ENCODE measurements at places on chromosomes 7 and 10. TPM values are rescaled to one million over a fixed set of nuclear protein-coding genes. Genes with fewer than 3 reads are reported as not detected.
A peak's percentile ranks its signal among the peaks of the same experiment; 100 is the strongest.

DNA sequence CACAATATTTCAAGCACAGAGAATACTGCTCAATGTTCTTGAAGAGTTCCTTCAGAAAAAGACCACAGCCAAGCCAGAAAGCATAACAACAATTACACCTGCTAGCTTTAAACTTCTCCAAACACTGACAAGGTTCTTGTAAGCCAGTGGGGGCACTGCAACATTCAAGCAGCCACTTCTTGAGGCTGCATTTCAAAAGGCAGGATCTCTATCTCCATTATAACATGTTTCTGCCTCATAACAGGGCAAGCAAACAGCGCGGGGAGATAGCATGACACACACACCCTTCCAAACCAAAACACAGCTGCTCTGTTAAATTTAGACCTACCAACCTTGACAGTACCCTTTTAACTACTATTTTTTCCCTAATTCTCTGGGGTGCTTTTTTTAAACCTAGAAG lies 30.8 kb downstream of the CHCHD3 start:
- DNase-seq = no peak

GRCh38 chr7:85796956-85797355 lies 610.1 kb upstream of the SEMA3D start:
- no peak for DNase-seq

Gene PKD2L1
- not detected for total RNA-seq

DNA sequence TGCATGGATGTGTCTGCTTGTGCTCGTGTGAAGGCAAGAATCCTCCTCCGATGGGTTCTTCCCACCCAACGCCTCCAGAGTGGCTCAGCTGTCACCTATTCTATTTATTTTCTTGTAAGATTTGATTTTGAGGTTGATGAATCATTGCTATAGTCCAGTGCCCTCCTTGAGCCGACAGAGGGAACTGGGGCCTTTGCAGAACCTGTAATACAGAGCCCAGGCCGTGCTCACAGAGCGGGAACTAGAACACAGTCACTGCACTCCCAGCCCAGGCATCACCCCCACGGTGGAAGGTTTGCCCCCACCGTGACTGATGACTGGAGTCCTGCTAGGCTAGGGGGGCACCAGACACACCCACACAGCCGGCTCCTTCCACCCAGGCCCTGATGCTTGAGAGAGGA lies 2.0 kb downstream of the RARRES2 start:
- no peak for DNase-seq

DNA sequence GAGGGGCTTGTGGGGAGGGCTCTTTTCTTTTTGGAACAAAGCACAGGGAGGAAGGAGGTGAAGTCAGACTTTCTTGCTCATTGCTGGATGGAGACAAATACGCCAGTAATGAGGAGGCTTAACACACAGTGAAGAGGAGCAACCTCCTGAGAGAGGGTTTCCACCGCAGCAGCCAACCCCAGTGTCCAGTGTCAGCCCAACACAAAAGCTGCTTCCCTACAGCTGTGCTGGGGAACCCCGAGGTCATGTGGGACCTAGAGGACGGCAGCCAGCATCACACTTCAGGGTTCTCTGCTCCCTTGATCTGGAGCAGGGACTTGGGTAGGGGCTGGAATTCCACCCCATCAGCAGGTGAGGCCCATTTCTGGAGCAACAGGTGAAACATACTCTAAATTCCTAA lies 7.7 kb downstream of the BLNK start:
- DNase-seq = no peak

Gene TACC2
- total RNA-seq = 3.7 TPM

DNA sequence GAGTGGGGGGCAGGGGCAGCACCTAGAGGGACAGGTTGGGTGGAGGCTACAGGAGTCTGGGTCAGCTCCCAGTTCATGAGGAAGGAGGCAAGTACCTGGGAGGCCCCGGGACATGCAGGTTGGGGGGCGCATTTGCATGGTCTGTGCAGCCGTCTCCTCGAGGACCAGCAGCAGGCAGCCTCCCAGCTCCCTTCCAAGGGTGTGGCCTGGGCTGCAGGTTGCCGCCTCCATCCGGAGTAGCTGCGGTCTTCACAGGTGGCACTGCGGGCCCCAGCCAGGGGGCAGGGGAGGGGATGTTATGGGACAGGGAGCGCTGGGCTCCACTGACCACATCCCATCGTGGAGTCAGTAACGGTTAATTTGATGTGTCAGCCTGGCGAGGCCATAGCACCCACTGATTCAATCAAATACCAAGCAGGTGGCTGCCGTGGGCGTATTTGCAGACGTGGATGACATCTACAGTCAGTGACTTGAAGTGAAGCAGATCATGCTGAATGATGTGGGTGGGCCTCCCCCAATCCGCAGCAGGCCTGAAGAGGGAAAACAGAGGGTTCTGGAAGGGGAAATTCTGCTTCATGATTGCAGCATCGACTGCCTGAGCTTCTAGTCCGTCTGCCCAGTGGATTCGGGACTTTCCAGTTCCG lies 81.6 kb downstream of the PRKAG2 start:
- DNase-seq = no peak

DNA sequence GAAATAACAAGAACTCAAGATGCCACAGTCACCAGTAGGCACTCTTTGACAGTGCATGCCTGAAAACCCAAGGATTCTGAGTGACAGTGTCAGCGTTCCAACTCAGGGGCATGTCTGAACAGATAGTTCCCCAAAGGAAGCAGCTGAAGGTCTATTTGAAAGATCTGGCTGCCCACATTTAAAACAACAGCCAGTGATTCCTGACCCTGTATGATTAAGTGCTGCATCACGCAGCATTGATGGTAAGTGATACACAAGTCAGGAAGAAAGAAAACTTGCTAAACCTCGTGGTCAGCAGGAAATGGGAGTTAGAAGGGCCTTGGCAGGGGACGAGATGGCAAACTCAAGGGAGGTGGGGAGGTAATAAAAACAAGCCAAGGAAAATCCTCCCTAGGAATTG lies 1013.1 kb downstream of the TYW1 start:
- DNase-seq = no peak

Gene AKR1D1
- not detected for total RNA-seq

- DNase-seq = peak; percentile 48
These were observed 8.9 kb downstream of the LCOR start for GRCh38 chr10:96840841-96841518.

DNA sequence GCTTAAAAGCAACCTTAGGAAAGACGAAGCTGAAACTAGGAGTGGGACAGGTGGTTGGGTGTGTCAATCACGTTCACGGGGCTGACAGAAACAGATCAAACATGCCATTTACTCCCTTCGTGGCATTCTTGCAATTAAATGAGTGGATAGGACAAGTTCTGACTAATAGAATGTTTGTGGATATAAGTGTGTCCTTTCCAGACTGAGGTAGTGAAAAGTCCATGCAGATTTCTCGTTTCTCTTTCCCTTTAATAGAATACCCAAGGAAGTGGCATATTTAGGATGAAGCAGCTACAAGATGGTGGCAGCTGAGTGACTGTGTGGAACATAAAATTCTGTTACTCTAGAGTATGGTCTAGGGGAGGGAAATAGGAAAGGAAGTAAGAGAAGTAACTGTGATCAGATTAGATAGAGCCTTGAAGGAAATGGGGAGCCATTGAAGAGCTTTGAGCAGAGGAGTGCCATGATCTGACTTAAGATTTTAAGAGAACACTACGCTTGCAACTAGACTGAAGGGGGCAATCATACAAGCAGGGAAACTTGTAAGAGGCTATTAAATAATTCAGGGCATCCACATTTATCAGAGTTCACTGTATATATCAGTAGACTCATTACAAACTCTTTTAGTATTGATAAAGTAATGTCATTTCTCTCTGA lies 46.3 kb upstream of the HYAL4 start:
- no peak for DNase-seq

GRCh38 chr10:117217196-117217761 lies 20.0 kb downstream of the KCNK18 start:
- DNase-seq = peak; percentile 15

DNA sequence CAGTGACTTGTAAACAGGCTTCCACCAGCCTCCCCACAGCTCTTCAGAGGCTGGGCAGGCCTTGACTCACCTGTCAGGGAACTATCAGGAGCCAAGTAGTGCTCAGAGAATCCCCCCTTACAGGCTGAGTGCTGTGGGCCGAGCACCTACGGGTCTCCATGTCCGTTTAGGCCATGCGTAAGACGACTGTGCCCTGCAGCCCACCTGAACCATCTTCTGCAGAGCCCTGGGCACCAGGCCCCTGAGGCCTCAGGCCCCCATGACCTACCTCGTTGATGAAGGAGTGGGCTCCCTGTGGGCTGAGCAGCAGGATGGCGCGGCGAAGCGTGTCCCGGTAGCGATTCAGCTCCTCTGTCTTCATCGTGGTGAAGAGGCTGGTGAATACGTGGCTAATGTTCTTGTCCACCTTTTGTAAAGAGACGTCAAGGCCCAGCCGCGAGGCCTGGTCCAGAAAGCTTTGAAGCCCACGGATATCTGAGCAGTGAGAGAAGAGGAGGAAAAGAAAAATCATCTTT lies 228.0 kb downstream of the GRID1 start:
- no peak for DNase-seq

Gene MDFIC
- total RNA-seq = 24.0 TPM

DNA sequence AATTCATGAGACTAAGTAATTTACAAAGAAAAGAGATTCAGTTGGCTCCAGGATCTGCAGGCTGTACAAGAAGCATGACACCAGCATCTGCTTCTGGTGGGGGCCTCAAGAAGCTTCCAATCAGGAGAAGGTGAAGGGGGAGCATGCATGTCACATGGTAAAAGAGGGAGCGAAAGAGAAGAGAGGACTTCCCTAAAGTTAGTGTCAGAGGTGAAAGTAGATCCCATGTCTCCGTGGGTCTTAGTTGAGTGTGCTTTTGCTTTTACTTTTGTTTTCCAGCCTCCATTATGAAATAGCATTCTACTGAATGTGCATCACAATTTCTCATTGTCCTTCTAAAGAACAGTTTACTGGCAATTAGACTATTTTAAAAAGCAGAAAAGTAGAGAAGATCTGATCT lies 213.6 kb upstream of the FZD1 start:
- DNase-seq = no peak

- DNase-seq = no peak
These were observed 41.4 kb downstream of the BRAF start for GRCh38 chr7:140883378-140883777.

- DNase-seq = no peak
These were observed 32.9 kb upstream of the CCDC71L start for GRCh38 chr7:106693677-106694353.

DNA sequence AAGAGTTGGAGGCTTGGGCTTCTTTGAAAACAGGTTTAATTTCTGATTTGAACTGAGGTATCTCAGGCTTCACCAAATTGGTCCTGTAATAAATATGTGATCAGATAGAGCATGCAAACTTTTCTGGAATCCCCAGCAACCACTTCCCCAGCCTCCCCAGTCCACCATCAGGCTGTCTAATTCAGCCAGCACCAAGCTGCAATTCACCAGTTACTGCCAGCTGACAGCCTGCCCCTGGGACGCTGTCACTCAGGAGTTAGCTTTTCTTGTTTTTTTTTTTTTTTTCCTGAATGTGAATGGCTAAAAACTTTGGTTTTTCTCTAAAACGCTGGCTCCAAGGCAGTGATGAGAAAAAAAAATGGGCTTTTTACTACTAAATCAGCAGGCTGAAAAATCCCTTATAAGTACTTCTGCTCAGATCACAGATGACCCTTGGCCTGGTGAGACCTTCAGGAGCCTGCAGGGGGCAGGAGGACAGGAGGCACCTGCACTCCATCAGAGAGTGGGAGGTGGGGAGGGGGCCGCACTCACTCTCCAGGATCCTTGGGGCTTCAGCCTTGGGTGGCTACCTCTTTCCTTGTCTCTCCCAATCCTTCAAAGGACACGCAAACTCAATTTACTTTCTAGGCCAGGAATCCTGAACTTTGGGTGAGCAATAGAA lies 349.4 kb downstream of the GATA3 start:
- DNase-seq = no peak

Gene JCAD
- total RNA-seq = 46.2 TPM

Gene DPYSL4
- 11.8 TPM for total RNA-seq

DNA sequence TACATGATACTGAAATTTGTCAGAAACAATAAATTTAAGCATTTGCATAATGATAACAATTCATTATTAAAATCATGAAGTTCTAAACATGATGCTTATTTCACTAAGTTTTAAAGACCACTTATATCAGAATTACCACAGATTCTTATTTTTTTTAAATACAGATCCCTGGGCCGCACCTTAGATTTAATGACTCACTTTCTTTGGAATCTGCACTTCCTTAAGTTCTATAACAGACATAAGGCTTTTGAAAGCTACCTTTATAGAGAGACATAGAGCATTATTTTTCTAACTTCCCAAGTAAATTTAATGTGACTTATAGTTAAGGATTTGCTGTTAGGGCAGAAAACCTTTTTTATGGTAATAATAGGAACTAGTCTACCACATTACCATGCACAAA lies 214.9 kb downstream of the IPMK start:
- DNase-seq = no peak

GRCh38 chr10:3852147-3852904 lies 67.3 kb upstream of the KLF6 start:
- DNase-seq = peak; percentile 94

- peak; percentile 38 for DNase-seq
These were observed 825 bp downstream of the RAB11FIP2 start for GRCh38 chr10:118045837-118046394.

DNA sequence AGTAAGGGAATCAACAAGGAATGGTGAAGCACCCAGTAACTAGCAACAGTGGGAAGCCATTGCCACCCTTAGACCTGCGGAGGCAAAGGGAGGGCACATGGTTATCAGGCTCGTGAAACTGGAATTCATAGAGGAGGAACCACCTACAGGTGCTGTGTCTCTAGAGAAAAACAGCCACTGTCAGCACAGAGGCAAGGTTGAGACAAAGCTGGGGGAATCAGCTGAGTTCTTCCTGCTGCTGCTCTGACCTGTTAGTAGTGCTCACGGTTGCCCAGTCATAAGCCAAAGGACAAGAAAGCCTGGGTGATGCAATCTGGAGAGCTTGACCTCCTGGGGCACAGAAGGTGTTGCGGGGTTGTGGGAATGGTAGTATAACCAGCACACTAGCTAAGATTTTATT lies 110.1 kb downstream of the TPST1 start:
- DNase-seq = no peak

GRCh38 chr7:37683246-37684120 lies at the start of gene GPR141:
TSS of gene GPR141 (plus strand) at chr7:37683766. CDS start at chr7:37740394, 56,628 bp downstream.
- no peak for DNase-seq

- no peak for DNase-seq
These were observed 34.0 kb downstream of the GPRIN2 start for GRCh38 chr10:46522295-46523118.

Gene MICU1
- total RNA-seq = 30.4 TPM

DNA sequence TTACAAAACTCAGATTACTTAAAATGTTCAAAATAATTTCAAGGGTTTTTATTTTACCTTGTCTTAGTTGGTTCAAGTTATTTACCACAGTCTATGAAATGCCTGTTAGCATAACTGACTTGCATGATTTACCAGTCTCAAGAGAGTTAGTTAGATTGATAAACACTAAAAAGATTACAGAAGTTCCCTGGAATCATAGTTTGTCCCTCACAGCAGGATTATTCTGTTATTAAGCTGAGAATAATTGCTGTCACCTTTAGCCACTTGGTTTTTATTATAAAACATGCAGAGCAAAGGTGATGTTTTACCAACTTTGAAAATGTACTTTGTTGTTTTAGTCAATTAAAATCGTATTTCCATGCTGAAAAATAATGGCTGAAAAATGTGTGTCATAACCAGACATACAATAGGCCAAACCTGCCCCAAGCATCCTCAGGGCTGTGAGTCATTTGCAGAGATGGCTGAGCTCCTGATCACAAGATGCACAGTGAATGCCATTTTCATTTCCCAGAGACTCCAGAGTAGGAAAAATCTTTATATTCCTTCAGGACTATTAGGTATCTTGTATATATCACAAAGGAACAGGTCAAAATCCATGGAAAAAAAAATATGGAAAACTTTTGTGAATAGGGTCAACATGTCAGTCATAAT lies 87.8 kb upstream of the DKK1 start:
- DNase-seq = peak; percentile 66
